Upper lobe of left lung (tissue), 6 donors: ENCODE measurements at places on chromosomes 12 and 14. TPM values are rescaled to one million over a fixed set of nuclear protein-coding genes. Genes with fewer than 3 reads are reported as not detected.

- no peaks in the 10 kb centered on the region for H3K36me3 ChIP-seq
- no peak overlapping the region for H3K27ac ChIP-seq
- DNase-seq, result no peak
- no peaks in the 10 kb centered on the region for H3K4me1 ChIP-seq
Observed at GRCh38 chr12:74408601-74409166, 129.0 kb upstream of the ATXN7L3B start.

SPX gene
- total RNA-seq, result 0.40 TPM

DNA sequence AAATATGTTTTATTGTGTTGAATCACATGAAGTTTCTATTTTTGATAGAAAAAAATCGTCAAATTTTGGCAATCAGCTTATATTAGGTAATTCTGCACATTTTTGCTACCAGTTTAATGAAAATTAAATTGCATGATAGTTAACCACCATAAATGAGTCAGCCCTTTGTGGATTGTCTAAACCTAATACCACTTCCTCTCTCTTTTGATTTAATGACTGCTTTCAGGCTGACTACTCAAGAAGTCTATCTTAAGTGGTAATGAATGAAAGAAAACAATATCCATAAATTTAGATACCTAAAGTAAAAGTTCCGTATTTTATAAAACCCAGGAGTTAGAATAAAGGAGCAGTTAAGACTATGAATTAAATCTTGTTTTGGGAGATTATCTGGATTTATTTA is 450.5 kb downstream of the TMEM117 start:
- H3K4me1 ChIP-seq, result no peaks in the 10 kb centered on the region
- DNase-seq, result no peak

DNA sequence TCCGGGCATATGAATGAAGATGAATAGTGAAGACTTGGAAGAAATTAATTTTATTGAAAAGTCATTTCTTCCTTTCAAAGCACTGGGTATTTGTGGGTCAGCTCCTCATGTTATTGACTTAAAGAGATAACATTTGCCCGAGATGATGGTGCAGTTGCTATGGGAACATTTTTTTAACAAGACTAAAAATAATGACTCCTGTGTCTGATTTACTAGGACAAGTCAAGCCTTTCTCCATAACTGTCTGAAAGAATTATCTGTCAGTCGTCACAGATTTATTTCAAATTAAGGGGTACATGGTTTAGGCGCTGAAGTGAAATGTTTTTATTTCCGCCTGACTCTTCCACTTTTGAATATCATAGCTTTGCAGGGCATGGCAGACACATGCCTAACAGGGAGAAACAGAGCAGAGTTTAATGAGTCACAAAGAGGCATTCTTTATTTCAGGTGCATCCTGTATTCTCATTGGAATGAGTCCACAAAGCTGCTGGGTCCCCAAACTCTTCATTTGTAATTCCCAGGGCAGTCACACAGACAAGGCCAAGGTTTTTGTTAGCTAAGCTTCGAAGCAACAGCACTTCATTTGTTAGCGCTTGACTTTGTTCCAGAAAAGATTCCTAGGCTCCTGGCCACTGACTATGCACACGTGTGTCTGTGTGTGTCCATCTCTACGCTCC is 4.3 kb upstream of the GPHB5 start:
- no peaks in the 10 kb centered on the region for H3K4me1 ChIP-seq
- no peak overlapping the region for H3K4me3 ChIP-seq
- H3K27ac ChIP-seq, result no peak overlapping the region
- H3K36me3 ChIP-seq, result no peaks in the 10 kb centered on the region
- H3K27me3 ChIP-seq, result no peaks in the 10 kb centered on the region

- no peaks in the 10 kb centered on the region for H3K27me3 ChIP-seq
- no peaks in the 10 kb centered on the region for H3K36me3 ChIP-seq
- no peak for DNase-seq
- no peak overlapping the region for H3K4me3 ChIP-seq
Observed at GRCh38 chr12:78418919-78419318, 445.7 kb upstream of the SYT1 start.

DNA sequence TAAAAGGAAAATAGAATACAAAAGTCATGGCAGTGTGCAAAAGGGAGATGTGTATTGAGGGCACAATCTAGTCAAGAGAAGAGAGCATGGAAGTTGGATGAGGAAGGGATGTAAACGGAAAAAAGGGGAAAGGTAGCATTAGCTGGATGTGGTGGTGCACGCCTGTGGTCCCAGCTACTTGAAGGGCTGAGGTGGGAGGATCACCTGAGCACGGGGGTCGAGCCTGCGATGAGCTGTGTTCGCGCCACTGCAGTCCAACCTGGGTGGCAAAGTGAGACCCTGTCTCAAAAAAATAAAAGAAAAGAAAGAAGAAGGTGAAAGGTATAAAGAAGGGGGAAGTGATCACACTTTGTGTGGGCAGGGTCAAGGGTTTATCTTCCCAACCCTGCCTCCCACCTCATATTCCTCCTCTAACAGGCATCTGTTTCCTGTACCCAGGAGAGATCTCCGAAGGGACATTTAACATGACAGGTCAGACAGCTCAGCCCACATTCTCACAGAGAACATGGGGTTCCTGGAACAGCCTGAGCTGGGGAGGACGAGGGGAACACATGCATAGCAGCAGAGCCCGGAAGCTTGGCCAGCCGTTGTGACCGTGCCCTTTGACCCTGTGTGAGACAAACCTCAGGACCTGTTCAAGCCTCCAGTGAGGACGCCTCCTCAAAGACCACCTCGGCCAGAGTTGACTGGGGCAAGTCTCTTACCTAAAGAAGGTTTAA is 8.9 kb downstream of the RNASE11 start:
- no peak overlapping the region for H3K27ac ChIP-seq
- H3K4me3 ChIP-seq, result no peak overlapping the region
- DNase-seq, result no peak
- no peaks in the 10 kb centered on the region for H3K4me1 ChIP-seq

GRCh38 chr14:68564826-68565759 is 227.8 kb downstream of the ZFP36L1 start:
- DNase-seq, result peak; percentile 22
- no peaks in the 10 kb centered on the region for H3K36me3 ChIP-seq
- no peaks in the 10 kb centered on the region for H3K27me3 ChIP-seq
- no peak overlapping the region for H3K4me3 ChIP-seq
- H3K27ac ChIP-seq, result peak overlapping the region; percentile 12

- DNase-seq, result no peak
- no peaks in the 10 kb centered on the region for H3K4me1 ChIP-seq
- no peaks in the 10 kb centered on the region for H3K36me3 ChIP-seq
- no peak overlapping the region for H3K27ac ChIP-seq
Observed at GRCh38 chr12:103686026-103686425, 99.0 kb downstream of the STAB2 start.

GRCh38 chr12:90902596-90902995 is 52.4 kb downstream of the CCER1 start:
- no peaks in the 10 kb centered on the region for H3K36me3 ChIP-seq
- no peaks in the 10 kb centered on the region for H3K27me3 ChIP-seq
- H3K4me1 ChIP-seq, result no peaks in the 10 kb centered on the region
- H3K27ac ChIP-seq, result no peak overlapping the region
- H3K4me3 ChIP-seq, result no peak overlapping the region

DNA sequence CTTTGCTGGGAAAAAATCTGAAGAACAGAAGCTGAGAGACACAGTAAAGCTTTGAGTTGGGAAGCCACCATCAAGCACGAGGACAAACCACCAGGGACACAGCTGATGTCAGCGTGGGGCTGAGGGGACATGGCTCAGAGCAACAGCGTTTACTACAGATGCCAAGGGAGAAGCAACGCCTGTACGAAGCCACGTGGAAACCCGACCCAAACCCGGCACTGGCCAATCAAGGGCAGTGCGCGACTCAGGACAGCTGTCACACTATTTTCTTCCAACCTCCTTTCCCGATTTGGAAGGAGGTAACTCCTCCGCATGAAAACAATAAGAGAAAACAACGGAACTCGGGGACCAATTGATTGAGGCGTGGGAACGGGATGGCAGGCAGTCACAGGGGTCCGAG is 20.2 kb upstream of the CHGA start:
- H3K36me3 ChIP-seq, result no peaks in the 10 kb centered on the region
- no peaks in the 10 kb centered on the region for H3K4me1 ChIP-seq
- no peak overlapping the region for H3K4me3 ChIP-seq
- no peak overlapping the region for H3K27ac ChIP-seq
- no peaks in the 10 kb centered on the region for H3K27me3 ChIP-seq

PAPOLA gene
- 145 TPM for total RNA-seq

DNA sequence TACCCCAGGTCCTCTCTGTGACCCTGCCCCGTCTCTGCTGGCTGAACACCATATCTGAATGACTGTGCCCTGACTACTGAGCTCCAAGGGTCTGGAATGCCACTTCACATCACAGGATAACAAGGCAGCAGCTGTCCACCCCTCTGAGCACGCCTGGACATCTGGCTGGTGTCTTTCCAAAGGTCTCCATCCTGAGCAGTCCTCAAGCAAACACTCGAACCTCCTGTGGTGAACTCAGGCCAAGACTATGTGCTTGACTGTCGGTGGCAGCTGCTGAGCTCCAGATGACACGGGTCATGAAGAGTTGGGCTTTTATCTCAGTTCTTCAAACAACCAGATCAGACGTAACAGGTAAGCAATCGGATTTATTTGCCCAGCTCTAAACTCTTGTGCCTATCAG is 117.2 kb upstream of the BCL2L14 start:
- H3K36me3 ChIP-seq, result no peaks in the 10 kb centered on the region
- no peak overlapping the region for H3K4me3 ChIP-seq
- no peaks in the 10 kb centered on the region for H3K27me3 ChIP-seq
- DNase-seq, result no peak
- no peaks in the 10 kb centered on the region for H3K4me1 ChIP-seq
- no peak overlapping the region for H3K27ac ChIP-seq

DNA sequence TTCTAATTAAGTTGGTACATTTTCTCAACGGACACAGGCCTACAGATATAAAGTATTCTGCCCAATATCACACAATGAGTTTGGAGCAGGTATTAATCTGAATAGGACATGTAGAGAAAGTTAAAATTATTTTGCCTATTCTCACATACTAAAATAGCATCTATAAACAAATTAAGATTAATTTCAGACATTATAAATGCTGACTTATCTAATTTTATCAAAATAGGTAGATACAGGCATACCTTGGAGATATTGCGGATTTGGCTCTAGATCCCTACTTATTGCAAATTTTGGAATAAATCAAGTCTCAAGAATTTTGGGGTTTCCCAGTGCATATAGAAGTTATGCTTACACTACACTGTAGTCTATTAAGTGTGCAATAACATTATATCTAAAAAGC is 41.0 kb upstream of the GRIP1 start:
- no peak overlapping the region for H3K27ac ChIP-seq
- H3K4me1 ChIP-seq, result no peaks in the 10 kb centered on the region
- no peak overlapping the region for H3K4me3 ChIP-seq
- no peaks in the 10 kb centered on the region for H3K27me3 ChIP-seq
- DNase-seq, result no peak

DNA sequence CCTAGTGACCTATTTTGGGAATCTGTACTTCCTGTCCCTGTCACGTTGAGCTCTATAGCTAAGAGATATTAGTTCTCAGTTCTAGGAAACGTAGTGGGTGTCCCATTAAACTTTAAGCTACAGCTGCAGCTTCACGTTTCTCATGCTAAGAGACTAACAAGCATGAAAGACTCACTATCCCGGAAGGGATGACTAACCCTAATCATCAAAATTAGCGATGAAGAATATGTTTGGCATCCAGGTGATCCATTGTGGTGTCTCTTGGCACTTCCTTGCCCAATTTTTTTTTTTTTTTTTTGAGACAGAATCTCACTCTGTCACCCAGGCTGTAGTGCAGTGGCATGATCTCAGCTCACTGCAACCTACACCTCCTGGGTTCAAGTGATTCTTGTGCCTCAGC is 11.0 kb upstream of the LALBA start:
- H3K27me3 ChIP-seq, result no peaks in the 10 kb centered on the region
- no peak overlapping the region for H3K27ac ChIP-seq
- H3K4me1 ChIP-seq, result no peaks in the 10 kb centered on the region
- H3K36me3 ChIP-seq, result no peaks in the 10 kb centered on the region
- no peak for DNase-seq

OTOGL gene
- total RNA-seq, result 0.10 TPM

DNA sequence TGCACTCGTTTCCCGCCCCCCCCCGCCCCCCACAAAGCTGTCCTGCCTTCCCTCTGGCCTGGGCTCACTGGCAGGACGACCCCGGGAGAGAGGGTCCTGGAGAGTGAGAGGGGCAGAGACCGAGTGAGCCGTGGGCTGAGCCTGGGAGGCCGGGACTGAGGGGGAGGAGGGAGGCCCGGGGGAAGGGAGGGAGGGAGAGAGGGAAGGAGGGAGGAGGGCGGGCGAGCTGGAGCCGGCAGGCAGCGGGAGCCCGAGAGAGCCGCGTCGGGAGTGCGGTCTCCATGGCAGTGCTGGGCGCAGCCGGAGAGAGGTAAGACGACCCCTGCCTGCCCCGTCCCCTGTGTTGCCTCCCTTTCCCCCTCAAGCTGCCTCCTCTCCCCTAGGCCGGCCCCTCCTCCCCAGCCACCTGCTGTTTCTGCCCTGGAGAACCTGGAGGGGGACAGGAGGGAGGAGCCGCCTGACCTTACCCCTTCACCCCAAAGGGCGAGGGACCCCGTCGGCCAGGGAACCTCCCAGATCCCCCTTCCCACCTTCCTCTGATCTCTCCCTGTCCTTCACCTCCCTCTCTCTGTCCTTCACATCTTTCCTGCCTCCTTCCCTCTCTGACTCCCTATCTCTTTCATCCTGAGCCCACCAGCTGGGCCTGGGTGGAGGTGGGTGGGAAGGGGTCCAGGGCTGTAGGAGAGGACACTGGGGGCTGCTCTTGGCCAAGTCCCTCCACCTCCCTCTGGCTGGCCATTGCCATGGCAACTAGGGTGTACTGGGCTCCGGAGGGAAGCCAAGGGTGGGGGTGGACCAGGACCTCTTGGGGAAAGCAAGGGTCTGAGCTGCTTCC is at the start of gene GPR162:
GPR162 (plus strand) TSS at position 231 of the 835 bp plus-strand sequence. CDS start 2,078 bp downstream, outside the sequence.
- peak within 1 kb of the TSS; percentile 35 for H3K27ac ChIP-seq
- H3K4me3 ChIP-seq, result peak within 1 kb of the TSS; percentile 54
- peaks cover 3% of the 10 kb centered on the region for H3K36me3 ChIP-seq
- H3K27me3 ChIP-seq, result no peaks in the 10 kb centered on the region

DCN gene
- total RNA-seq, result 1,140 TPM

- H3K36me3 ChIP-seq, result no peaks in the 10 kb centered on the region
- DNase-seq, result no peak
- H3K4me3 ChIP-seq, result no peak overlapping the region
- no peaks in the 10 kb centered on the region for H3K4me1 ChIP-seq
- H3K27ac ChIP-seq, result no peak overlapping the region
Observed at GRCh38 chr14:22418631-22419030, 170.4 kb downstream of the DAD1 start.

DNA sequence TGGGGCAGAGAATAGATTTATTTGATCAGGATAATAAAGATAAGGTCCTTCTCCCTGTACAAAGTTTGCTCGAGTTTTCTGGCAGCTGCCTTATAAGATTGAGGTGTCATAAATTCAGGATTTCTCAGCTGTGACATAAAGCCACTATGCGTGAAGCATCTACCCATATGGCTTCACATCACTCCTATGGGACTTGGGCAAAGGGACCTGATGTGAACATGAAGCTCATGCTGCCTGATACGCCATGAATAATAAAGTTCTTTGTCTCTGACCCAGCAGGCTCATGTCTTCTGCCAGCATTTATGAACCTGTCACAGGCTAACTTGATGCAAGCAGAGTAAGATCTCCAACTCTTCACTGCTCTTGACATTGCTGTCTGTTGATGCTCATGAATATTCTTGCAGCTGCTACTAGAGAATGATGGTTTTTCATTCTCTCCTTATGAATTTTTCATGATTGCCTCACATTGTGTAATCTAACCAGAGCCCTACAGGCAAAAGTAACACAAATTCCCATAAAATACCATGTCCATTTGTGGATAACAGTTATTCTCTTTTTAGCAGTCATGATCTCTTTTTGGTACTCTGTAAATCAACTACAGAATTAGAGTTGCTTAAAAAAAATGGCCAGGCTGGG is 49.0 kb upstream of the CPNE8 start:
- H3K27ac ChIP-seq, result no peak overlapping the region
- no peaks in the 10 kb centered on the region for H3K4me1 ChIP-seq
- H3K36me3 ChIP-seq, result no peaks in the 10 kb centered on the region
- no peak for DNase-seq
- H3K27me3 ChIP-seq, result no peaks in the 10 kb centered on the region
- H3K4me3 ChIP-seq, result no peak overlapping the region
